Stimulated activated naive CD4-positive, alpha-beta T cell treated with Interleukin-2 at 50 U/mL for 16 hours (primary cell): ENCODE measurements at places on chromosomes 12 and 14.

GRCh38 chr14:87149583-87150354, 843.2 kb downstream of the GALC start:
- DNase-seq, result no peak

DNA sequence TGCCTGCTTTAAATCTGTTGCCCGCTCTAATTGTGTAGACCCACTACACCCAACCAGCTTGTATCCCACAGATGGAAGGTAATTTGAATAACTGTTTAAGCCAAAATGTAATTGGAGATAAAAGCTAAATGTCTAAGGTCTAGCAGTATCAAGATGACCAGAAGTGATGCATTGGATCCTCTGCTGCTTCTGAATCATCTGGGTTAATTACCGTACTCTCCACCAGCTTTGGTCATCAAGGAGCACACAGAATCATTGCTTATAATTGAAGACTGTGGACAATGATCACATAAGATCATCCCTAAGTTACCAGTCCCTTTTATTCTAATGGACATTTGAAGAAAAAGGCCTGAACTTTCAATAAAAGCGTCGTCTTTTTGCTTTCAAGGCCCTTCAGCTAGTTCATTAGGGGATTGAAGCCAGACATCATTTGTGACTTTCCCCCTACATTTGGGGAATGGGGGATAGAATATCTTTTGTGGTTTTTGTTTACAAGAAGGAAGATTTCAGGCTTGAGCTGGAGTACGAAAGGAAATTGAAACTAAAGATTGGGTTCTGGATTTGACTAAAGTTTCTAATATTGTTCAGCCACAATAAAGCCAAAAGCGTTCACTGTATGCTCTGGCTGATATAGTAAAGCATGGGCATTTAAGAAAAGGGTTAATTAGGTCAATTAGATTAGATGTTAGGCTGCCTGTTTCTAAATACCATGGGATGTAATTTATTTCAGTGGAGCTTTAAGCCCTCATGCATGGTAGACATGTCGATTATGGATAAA, 123.2 kb downstream of the CHST11 start:
- no peak for DNase-seq

DNA sequence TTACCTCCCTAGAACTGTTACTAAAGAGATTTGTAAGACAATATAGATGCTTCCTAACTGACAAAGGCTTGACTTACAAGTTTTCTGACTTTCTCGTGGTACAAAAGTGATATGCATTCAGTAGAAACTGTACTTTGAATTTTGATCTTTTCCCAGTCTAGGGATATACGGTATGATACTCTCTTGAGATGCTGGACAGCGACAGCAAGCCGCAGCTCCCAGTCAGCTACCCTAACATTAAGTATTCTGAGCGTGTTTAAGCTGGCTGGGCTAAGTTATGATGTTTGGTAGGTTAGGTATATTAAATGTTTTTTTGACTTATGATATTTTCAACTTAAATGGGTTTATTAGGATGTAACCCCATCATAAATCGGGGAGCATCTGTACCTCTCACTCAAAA, 55.2 kb upstream of the CDKL1 start:
- no peak for DNase-seq

GRCh38 chr14:102318781-102319276, 717 bp upstream of the ZNF839 start:
- DNase-seq, result no peak

DNA sequence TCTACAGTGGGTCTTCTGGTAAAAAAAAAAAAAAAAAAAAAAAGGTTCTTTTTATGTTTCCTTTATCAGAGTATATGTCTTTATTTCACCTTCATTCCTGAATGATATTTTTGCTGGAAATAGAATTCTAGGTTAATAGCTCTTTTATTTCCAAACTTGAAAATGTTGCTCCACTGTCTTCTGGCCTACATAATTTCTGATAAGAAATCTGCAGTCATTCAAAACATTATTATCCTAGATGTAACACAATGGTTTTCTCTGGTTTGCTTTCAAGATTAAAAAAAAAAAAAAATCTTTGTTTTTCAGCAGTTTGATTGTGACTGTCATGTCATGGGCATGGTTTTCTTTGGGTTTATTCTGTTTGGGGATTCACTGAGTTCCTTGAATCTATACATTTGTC, 19.5 kb downstream of the DCP1B start:
- no peak for DNase-seq

GRCh38 chr12:27515671-27516070, 8.3 kb upstream of the PPFIBP1 start:
- no peak for DNase-seq

GRCh38 chr12:106030210-106031071, 108.3 kb downstream of the NUAK1 start:
- DNase-seq, result no peak

DNA sequence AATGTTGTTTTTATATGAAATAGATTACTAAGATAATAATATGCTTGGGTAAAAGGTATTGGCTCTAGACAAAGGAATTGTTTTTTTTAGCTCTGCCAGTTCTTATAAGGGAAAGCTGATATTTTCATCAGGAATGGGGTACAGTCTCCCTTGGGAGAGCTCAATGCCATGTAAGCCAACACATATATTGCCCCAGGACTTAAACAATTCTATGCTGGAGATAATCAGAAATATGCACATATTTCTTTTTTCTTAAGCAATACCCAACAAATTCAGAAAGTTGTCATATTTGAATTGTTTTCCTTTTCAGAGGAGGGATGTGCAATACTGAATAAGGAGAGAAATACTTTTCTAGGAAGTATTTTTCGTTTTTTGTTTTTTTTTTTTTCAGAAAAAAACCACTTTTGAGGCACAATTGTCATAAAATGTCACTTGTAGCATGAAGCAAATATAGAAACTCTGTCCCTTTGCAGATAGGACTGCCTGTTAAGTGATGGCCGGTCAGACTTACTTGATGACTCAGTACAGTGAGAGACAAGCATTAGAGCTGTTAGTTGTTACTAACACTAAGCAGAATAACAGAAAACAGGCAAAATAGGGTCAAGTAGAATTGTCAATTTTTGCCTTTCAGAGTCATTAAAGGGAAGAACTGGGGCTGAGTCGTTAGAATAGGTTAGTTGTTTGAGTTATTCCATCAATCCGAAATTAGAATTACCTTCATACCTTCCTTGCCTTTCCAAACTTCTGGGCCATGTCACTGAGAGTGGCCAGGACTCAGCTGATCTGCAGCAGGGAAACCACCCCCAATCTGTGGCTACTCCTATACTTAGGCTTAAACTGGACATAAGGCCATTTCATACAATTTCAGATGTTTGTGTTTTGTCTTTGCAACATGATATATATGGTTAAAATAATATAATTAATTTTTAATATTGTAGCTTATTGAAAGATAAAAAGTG, 168.1 kb downstream of the SLC38A4 start:
- DNase-seq, result no peak

- no peak for DNase-seq
These were observed 14.9 kb downstream of the SLC38A2 start for GRCh38 chr12:46357438-46358324.

- no peak for DNase-seq
These were observed 56.9 kb upstream of the MAP1LC3B2 start for GRCh38 chr12:116502141-116502725.

- no peak for DNase-seq
These were observed 367.6 kb upstream of the PRICKLE1 start for GRCh38 chr12:42957136-42957535.

DNA sequence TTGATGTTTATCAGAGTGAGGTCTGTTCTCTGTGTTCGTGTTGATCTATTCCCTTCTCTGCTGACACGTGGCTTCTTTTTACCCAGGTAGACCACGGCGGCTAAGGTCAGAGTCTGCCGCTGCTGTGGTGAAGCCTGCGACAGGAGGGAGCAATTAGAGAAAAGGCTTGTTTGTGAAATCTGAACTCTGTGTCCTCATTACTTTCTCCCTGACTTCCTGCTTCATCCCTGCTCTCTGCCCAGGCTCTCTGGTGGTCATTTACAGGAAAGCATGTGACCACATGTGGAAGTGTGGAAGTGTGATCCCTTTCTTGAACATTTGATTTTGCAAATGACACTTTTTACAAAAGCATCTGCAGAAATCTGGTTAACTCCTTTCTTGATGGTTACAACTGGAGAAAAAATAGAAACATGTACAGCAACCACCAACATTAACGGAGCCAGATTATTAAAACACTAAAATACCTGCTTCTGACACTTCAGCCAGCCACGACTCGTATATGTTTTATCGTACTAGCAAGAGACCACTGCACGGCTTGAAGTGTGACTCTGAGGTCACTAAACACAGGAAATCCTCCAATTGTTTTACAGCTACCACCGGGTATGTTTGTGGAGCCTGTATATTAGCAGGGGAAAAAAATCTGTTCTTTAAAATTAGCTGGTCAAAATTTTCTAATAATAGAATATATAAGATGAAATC, 388.6 kb upstream of the TMPO start:
- DNase-seq, result no peak

GRCh38 chr12:106138633-106139421, at the start of gene NUAK1:
Gene NUAK1 (minus strand): TSS chr12:106138954. CDS start chr12:106138653, 301 bp downstream.
- DNase-seq, result no peak

DNA sequence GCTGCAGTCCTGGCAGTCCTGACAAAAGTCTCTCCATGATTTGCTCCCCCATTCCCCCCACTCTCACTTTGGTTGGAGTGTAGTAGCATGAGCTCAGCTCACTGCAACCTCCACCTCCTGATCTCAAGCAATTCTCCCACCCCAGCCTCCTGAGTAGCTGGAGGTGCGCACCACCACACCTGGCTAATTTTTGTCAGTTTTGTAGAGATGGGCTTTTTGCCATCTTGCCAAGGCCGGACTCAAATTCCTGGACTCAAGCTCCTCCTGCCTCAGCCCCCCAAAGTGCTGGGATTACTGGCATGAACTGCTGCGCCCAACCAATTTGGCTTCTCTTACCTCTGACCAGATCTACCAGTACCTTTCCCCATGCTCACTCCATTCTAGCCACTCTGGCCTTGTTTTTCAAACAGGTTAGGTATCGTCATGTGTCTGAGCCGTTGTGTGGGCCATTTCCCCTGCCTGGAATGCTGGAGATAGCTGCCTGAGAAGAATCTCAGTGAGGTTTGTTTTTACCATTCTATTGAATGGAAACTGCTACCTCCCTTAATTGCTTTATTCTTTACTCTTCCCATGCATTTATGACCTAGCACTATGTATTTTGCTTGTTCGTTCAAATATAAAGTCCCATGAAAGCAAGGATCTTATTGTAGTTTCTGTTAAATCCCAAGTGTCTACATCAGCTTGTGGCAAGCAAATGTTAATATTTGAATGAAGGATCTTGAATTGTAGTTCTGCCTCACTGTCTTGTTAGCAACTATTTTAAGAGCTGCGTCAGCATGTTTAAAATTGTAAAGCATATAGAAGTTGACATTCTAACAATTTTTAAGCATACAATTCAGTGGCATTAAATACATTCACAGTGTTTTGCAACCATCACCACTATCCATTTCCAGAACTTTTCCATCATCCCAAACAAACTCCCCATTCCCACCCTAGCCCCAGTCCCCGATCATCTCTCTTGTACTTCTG, 39.7 kb downstream of the CPSF6 start:
- DNase-seq, result no peak

GRCh38 chr14:56799343-56799645, 11.0 kb downstream of the OTX2 start:
- no peak for DNase-seq

GRCh38 chr12:46354111-46354801, 18.3 kb downstream of the SLC38A2 start:
- no peak for DNase-seq

- no peak for DNase-seq
These were observed 23.8 kb downstream of the DNM1L start for GRCh38 chr12:32702946-32703345.

- no peak for DNase-seq
These were observed 41.3 kb downstream of the SSH1 start for GRCh38 chr12:108815875-108816594.

- no peak for DNase-seq
These were observed 39.7 kb upstream of the SMUG1 start for GRCh38 chr12:54228471-54228870.

GRCh38 chr12:90991952-90992465, 12.8 kb downstream of the EPYC start:
- no peak for DNase-seq

- DNase-seq, result no peak
These were observed 98.2 kb downstream of the ADAMTS20 start for GRCh38 chr12:43453761-43454160.

GRCh38 chr12:106380954-106381353, 23.4 kb downstream of the POLR3B start:
- DNase-seq, result no peak
